Right lung (tissue), 10 donors: ENCODE measurements at places on chromosomes 13 and 19.

GRCh38 chr19:14473978-14474578 lies 1.1 kb downstream of the PTGER1 start:
- no peak for DNase-seq

GRCh38 chr19:48806818-48807589 lies 3.8 kb downstream of the BCAT2 start:
- no peak for DNase-seq

GRCh38 chr19:48896191-48896720 lies 2.3 kb downstream of the TULP2 start:
- DNase-seq, result no peak

DNA sequence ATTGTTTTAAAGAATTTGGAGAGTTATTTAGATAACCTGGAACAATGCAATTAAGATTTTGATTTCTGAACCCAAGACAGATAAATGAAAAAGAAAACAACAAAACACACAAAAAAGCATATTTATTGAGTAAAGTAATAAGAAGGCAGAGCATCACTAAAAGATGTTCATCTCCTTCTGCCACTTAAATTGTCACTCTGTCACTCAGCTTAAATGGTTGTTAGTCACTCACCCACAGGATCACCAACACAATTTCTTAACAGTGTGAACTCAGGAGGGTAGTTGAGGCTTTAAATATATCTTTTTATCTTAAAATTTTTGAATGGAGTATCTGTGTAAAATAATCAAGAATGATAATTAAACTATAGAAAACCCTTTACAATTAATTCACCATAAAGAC lies 1215.5 kb upstream of the PCDH20 start:
- DNase-seq, result no peak

DNA sequence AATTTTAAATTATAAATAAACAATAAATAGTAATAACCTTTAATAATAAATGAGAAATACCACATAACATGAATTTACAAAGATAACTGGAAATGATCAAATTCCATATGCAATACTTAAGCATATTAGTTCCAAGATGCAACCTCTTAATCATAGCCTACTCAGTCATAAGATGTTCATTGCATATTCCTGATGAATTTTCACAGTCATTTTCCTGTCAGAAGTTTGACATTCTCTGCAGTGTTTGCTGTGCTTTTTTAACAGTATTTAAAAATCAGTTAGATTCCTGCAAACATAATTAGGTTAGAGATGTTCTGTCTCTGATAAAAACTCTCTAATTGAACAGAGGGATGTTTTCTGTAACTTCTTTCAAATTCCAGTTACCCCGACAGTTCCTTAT lies 28.6 kb upstream of the HTR2A start:
- DNase-seq, result no peak

DNA sequence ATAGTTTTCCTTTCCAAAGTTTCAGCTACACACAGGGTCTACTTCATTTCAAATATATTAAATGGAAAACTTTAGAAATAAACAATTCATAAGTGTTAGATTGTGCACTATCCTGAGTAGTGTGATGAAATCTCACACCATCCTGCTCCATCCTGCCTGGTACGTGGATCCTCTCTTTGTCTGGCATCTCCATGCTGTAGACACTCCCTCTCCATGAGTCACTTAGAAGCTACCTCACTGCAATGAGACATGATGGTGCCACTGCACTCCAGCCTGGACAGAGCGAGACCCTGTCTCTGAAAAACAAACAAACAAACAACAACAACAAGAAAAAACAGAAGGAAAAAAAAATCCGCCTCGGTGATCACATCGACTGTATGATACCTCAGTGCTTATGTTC lies 191.8 kb downstream of the PCCA start:
- DNase-seq, result no peak

- no peak for DNase-seq
These were observed 451 bp upstream of the ICAM5 start for GRCh38 chr19:10289167-10289835.

DNA sequence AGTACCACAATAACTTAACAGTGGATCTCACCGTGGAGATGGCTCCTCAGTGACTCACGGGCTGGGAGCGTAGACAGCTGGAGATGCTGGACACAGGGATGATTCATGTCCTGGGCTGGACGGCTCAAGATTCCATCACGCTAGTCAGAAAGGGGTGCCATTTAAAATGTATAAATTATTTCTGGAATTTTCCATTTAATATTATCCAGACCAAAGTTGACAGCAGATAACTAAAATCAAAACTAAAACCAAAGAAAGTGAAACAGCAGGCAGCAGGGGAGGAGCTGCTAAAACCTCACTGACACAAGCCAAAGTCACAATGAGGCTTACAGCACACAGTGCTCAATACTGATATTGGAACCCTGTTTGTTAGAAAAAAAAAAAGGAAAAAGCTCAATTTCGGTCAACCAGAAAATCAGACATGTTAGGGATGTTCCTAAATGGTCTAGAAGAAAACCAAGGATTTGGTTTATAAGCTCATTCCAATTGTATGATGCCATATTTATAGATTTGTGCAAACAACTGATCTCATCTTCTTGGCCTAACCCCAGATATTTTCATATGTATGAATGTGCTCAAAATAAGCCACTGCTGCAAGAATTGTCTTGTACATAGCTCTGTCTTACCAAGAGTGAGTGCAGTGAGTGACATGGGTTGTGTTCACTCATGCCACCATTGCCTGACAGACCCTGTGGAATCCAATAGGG lies 111.8 kb downstream of the SACS start:
- peak; percentile 15 for DNase-seq

DNA sequence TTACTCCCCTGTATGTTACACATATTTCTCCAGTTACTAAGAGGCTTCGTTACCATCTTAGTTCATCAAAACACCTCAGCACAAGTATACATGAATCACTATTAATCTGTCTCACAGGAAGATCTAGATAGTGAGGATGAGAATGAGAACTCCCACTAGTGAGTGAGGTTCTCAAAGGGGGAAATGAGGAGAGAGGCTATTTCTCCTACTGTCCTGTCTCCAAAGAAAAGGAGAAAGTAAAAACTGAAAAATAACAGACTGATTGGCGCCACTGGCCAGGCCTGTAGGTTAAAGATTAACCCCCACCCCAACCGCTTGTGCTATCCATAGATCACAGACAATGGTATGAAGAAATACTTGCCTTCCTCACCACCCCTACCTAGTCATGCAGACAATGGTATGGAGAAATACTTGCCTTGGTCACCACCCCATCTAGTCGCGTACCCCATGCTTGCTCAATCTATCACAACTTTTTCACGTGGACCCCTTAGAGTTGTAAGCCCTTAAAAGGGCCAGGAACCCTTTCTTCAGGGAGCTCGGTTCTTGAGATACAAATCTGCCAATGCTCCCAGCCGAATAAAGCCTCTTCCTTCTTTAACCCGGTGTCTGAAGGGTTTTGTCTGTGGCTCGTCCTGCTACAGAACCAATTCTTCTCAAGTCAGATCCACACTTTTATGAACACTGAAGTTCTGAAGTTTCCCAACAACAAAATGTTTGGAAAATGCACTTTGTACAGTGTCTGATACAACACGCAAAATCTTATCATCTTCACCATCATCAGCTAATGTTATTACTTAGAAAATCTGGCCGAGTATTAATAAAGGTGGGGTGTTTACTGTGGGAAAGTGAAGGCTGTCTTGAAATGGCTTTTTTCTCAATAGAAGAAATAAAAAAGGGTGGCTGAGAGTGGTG lies 598.1 kb downstream of the UQCRFS1 start:
- no peak for DNase-seq

DNA sequence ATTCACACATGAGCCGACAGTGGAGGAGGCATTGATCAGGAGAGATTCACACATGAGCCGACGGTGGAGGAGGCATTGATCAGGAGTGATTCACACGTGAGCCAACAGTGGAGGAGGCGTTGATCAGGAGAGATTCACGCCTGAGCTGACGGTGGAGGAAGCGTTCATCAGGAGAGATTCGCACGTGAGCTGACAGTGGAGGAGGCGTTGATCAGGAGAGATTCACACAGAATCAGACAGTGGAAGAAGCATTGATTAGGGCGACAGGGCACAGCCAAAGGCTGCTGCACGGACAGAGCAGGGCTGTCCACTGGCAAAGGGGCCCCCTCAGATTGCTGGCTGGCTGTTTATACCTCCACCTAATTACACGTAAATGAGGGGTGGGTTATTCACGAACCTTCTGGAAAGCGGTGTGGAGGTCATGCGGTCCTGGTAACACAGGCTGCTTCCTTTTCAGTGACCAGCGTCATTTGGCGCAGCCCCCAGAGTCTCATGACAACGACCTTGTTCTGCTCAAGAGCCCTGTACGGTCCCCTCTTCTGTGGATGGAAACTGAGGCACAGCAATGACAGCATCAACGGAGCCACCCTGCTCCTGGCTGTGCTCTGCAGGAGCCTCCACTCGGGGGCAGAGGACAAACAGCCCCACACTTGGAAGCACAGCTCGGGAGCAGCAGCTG lies 50.6 kb upstream of the GAS6 start:
- no peak for DNase-seq

DNA sequence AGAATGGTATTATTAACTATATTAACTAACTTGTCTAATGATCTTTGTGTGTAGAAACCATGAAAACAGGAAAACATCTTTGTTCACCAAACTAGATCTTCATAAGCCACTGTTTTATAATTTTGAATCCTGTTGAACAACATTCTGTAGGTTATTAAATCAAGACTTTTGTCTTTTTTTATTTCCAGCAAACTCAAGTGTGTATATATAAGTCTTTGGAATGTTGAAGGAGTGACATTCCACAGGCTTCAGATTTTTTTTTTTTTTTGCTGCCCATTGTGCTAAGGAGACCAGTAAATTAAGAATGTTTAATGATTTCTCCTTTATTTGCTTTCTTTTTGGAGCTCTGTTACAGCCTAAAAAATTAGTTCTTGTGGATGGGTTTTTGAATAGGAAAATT lies 89.6 kb downstream of the LMO7 start:
- DNase-seq, result no peak

GRCh38 chr13:111177081-111177711 lies 62.1 kb downstream of the ARHGEF7 start:
- DNase-seq, result no peak

DNA sequence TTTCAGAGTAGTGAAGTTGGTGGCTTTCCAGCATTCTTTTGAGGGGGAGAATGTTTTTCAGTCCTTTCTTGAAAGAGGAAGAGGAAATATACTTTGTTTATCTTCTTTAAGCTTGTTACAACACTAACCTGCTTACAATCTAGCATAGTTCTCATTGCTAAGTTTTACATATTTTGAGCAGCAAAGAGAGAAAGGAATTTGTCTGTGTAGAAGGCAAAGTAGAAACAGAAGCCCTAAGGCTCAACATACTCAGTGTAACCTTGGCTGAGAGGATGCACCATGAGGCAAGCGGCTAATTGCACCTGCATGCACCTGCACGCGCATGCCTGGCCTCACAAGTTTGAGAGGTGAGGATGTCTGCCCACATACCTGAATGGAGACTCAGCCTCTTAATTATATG lies 2.2 kb downstream of the FRY start:
- no peak for DNase-seq

DNA sequence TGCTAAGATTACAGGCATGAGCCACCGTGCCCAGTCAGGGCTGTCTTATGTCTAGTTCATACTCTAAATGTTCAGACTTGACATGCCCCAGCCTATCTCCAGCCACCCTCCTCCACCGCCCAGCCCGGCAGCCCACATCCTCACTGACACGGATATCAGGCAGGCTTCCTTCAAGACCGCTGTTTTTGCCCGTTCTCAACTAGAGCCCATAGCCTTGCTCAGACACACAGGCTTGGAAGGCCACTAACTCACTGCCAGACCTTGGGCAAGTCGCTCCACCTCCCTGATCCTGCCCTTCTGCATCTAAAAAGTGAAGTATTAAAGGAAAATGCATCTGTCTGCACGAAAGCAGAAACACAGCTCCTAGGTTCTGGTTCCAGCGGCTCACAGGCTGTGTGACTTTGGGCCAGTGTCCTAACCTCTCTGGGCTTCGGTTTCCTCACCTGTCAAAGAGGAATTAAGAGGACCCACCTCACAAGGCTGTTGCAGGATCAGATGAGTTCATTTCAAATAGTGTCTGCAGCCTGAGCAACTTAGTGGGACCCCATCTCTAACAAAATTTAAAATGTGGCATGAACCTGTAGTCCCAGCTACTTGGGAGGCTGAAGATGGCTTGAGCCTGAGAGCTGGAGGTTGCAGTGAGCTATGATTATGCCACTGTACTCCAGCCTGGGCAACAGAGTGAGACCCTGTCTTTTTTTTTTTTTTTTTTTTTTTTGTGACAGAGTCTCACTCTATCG lies 14.5 kb upstream of the CERS4 start:
- no peak for DNase-seq

DNA sequence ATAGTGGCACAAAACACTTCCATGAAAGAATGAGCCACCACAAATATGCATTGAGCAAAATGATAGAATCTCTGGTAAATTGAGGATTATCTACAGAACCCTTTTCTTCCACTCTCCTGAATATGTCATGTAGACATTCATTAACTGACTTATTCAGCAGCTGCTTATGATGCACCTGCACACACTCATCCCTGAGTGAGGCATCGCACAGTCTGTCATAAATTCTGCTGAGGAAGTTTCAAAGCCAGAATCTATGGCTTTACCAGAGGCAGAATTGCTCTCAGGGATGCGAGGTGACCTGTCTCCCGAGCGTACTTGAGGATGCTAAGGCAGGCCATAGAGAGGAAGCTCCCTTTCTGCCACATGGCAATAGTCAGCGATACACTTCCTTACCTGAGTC lies 1090.2 kb downstream of the UQCRFS1 start:
- no peak for DNase-seq

- no peak for DNase-seq
These were observed 76.7 kb downstream of the MBNL2 start for GRCh38 chr13:97298816-97299215.

GRCh38 chr19:34120846-34121639 lies 51.3 kb upstream of the LSM14A start:
- DNase-seq, result no peak

DNA sequence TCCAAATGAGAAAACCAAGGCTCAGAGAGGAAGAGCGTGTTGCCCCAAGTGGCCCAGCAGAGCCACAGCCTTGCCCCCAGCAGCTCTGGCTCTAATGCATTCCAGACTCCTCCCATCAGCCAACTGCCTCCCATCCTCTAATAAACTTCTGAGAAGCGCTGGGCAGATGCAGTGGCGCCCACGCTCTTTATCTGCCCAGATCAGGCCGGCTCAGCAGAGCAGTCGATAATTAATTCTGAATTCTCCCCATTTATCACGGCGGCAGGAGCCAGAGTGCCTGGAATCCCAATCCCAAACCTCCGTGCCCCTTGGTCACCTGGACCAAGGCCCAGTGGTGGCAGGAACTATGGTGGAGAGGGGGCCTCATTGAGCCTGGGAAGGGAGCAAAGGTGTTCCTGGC lies 13.9 kb downstream of the TINCR start:
- no peak for DNase-seq

DNA sequence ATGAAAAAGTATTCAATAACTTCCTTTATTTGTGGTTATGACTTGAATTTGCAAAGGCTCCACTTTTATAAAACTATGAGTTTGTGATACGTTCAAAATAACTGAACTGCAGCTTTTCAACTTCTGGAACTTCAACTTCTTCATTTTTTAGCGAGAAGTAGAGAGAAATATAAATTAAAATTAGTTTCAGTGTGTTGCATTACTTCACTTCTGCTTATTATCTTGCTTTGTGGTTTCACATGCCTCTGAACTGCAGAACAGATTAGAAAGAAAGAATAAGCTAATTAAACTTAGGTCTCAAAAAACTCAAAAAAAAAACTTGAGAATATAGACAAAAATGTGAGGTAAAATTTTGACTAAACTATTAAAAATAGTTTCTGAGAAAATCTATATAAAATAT lies 1073.4 kb downstream of the PCDH17 start:
- no peak for DNase-seq

- DNase-seq, result peak; percentile 74
These were observed 3.9 kb downstream of the SLC1A5 start for GRCh38 chr19:46784262-46785053.
